ENCODE measurements at places on chromosomes 6 and 20.

- no peak for DNase-seq
Measured at GRCh38 chr6:137661601-137662000, 167.4 kb upstream of the OLIG3 start.

DNA sequence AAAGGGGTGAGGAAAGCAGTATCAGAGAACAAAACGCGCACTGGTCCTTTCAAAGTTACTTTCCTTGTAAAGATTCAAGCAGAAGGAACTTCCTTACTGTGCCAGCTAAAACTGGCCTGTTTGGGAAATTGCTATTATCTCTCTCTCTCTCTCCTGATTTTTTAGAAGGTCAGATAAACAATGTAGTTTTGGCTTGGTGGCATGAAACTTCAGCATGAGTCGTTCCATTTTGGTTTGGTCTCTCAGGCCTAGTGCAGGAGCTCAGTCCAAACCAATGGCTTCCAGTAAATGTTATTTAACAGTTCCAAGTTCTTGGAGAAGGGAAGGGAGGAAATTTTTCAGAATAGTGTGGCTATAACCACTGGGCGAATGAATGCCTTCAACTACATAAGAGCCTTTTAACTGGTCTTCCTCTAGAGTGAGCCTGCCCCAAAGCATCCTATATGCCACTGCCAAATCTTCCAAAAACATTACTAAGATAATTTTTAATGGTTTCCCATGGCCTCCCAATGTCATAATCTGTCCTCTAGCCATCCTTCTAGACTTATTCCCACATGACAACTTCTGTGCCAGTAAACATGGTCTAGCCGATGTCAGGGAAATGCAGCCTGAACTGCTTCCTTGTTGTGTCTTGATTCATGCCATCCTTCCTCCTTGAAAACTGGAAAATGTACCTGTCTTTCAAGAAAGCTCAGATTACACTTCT is 9.1 kb upstream of the SNX9 start:
- no peak for DNase-seq

DNA sequence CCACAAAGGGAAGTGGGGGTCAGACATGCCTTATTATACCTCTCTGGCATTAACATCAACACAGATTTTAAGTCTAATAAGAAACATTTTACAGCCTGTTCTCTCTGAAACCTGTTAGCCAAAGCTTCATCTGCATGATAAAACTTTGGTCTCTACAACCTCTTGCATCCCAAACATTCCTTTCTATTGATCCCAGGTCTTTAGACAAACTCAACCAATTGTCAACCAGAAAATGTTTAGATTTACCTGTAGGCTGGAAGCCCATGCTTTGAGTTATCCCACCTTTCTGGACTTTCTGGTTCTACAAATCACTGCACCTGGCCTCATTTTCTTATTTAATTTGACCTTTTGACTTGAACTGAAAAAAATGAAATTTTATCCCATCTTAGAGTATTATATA is 20.8 kb downstream of the MCM8 start:
- no peak for DNase-seq

- DNase-seq = no peak
Measured at GRCh38 chr6:5119090-5119951, 34.2 kb downstream of the PPP1R3G start.

DNA sequence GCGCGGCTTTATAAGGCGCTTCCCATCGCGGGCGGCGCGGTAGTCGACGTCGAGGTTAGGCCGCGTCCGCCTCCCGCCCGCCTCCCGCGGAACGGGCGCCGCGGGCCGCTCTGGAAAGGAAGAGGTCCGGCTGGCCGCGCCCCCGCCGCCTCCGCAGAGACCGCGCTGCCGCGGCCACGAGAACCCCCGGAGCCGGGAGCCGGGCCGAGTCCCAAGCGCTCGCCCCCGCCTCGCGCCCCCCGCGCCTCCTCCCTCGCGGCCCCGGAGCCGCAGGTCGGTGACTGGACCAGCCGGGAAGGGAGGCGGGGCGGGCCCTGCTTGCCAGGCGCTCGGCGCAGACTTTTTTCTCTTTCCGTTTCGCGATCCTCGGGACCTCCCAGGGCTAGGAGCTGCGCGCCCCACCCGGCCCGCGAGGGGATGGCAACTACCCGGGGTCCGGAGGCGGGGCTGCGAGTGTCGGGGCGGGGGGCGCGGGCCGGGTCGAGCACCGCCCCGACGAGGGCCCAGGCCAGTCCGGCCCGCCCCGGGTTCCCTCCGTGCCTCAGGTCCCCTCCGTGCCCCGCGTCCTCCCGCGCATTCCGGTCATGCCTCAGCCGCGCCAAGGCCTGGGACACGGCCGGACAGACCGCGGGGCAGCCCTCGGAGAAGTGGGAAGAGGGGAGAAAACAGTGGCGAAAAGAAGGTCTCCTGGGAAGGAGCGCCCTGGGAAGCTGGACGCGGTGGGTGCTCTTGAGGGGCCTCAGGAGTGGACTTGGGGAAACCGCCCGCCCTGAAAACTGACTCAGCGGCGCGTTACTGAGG is 417 bp upstream of the PXDC1 start:
- peak; percentile 95 for DNase-seq

DNA sequence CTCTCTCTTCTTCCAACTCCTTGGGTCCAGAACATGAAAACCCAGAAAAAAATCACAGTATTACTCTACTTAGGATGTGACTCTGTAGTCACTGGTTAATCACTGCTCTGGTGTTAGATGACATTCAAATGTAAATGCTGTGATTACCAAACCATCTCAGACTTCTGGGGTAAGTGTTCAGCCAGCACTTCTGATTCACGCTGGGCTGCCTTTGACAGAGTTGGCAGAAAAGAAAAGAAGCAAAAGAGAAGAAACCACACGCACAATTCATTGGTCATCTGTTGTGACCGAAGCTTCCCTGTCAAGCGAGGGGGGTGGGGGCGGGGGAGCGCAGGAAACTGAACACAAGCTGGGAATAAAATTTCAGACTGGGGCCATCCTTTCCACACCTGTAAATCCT is 82.7 kb downstream of the PSMG4 start:
- peak; percentile 56 for DNase-seq
